ENCODE measurements at places on chromosomes 1 and 21.
A peak's percentile ranks its signal among the peaks of the same experiment; 100 is the strongest.

GRCh38 chr1:198363625-198364151 lies 176.8 kb downstream of the ATP6V1G3 start:
- no peak for DNase-seq

- no peak for DNase-seq
These were observed 14.6 kb upstream of the MPZL1 start for GRCh38 chr1:167706931-167707877.

DNA sequence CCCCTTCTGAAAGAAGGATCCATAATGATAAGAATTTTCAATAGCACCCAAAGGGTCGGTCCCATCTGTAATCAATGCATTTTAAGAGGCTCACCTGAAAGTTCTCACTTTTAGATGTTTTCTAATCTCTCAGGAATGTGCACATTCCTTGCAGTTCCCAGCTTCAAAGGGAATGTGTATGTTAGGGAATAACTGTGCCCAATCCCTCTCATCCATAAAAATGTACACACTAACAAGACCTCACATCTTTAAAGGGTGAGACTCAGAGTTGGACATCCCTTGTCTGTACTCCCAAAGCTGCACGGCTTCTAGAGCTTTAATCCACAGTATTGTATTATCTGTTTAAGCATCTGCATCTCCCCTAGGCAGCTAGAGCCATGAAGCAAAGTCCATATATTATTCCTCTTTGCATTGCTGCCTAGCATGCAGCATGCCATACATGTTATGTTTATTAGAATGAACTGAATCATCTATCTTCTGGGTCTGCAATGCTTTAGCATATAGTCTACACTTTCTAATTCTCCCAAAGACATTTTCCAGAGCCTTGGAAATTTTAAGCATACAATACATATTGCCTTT lies 9.3 kb upstream of the CCN1 start:
- DNase-seq: no peak

GRCh38 chr21:43034826-43035225 lies 40.8 kb downstream of the CBS start:
- DNase-seq: no peak

- DNase-seq: no peak
These were observed 71.6 kb downstream of the CD2 start for GRCh38 chr1:116825720-116826438.

- peak; percentile 23 for DNase-seq
These were observed 13.3 kb downstream of the FAM151A start for GRCh38 chr1:54610048-54610447.

- no peak for DNase-seq
These were observed 17.7 kb upstream of the ZSCAN20 start for GRCh38 chr1:33454646-33455282.

DNA sequence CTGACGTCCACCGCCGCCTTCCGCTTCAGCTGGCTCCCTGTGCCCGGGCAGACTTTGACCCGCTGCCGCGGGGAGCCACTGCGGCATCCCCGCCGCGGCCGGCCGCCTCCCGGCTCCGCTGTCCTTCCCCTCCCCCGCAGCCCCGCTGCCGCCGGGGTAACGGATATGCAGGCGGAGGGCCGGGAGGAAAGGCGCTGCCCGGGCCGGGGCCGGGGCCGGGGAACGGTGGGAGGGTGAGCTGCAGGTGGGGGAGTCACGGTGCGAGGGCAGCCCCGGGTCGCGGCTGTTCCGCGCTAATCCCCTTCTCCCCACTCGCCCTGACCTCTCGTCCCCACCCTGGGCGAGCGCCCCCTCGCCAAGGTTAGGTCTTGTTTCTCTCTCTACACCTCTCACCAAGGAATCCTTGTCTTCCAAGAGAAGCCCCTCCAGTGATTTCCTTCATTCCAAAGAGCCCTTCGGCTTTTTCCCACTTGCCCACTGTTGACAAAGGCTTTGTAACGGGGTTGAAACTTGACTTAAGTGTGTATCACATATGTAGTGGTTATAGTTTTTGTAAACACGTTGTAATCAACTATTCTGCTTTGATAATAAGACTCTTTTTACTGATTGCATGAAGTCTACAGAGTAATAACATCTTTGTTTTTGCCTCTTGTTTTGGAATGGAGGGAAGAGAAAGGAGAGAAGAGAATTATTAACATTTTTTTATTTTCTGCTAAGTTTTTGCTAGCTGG lies 669 bp downstream of the XPR1 start:
- DNase-seq: no peak
